ENCODE measurements at places on chromosomes 7 and 10. TPM values are rescaled to one million over a fixed set of nuclear protein-coding genes. Genes with fewer than 3 reads are reported as not detected.

DNA sequence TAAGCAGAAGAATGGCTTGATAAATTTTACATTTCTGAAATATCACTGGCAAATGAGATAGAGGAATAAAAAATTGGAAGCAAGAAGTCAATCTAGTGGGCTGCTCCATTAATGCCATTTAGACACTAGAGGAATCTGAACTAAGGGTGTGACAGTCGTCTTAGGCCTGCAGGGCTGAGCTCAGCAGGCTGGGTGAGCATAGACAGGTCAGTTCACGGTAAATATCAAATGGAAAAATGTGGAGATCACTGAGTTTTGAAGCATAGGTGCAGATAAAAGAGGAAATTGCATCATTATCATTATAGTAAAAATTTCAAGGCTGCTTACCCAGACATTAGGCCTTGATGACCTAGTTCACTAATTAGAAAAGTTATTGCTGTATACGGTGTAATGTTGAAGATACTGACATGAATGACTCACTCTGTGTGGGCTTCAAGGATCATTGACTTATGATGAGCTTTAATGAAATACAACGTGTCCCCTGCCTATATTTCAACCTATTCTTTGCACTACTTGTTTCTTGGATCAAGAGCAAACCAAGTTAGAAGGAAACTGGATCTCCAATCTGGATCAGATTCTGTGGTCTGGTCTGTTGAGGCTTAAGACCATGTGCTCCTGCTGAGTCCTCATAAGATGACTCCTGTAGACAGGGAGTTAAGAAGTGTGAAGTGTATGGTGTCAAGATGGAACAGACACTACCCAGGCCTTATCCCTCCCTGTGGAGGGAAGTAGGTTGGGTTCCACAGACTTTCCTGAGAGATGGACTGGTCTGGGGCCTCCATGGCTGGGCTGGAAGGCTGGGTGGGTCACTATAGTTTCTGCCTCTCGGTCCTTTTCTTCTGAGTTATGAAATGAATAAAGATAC is 3.6 kb downstream of the OR2F2 start:
- no peak overlapping the region for H3K4me3 ChIP-seq
- no peaks in the 10 kb centered on the region for H3K4me1 ChIP-seq
- no peaks in the 10 kb centered on the region for H3K36me3 ChIP-seq
- no peaks in the 10 kb centered on the region for H3K27me3 ChIP-seq
- no peak overlapping the region for H3K27ac ChIP-seq
- no peak for DNase-seq

DNA sequence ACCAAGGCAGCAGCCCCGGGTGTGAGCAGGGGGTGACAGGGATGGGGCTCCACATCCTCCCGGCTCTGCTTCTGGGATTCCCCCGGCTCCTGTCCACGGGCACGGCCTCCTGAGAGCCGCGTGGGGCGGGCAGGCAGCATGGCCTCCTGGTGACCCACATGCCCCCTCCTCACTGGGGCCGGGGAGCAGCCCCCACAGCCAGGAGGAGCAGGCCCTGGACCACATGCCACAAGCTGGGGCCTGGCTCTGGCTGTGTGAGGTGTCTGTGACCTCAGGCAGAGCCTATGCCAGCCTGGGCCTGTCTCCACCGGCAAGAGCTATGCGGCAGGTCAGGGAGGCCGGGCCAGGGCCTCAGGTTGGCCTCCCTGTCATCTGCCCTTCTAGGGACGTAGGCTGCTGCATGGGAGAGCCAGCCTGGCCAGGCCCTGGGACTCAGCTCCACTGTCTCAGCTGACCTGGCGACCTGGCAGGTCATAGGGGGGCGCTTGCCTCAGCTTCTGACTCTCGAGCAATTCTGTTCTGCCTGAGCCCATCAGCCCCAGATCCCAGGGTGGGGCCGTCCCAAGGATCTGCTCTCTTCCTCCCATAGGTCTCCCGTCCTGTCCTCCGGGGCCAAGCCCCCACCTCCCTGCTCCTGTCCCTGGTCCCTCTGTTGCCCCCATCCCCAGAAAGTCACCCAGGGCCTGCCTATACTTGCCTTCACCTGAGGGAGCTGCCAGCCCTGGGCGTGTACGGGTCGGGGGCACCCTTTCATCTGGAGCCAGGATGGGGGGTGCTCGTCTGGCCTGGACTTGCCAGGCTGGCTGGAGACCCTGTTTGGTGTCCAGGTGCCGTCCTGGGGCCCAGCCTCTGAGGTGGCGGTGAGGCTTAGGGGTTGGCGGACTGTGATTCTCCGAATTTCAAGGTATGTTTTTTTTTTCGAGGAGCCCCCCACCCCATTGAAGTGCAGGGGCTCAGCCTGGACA is 3.9 kb upstream of the TMEM184A start:
- no peak overlapping the region for H3K27ac ChIP-seq
- no peaks in the 10 kb centered on the region for H3K36me3 ChIP-seq
- no peaks in the 10 kb centered on the region for H3K4me1 ChIP-seq

DNA sequence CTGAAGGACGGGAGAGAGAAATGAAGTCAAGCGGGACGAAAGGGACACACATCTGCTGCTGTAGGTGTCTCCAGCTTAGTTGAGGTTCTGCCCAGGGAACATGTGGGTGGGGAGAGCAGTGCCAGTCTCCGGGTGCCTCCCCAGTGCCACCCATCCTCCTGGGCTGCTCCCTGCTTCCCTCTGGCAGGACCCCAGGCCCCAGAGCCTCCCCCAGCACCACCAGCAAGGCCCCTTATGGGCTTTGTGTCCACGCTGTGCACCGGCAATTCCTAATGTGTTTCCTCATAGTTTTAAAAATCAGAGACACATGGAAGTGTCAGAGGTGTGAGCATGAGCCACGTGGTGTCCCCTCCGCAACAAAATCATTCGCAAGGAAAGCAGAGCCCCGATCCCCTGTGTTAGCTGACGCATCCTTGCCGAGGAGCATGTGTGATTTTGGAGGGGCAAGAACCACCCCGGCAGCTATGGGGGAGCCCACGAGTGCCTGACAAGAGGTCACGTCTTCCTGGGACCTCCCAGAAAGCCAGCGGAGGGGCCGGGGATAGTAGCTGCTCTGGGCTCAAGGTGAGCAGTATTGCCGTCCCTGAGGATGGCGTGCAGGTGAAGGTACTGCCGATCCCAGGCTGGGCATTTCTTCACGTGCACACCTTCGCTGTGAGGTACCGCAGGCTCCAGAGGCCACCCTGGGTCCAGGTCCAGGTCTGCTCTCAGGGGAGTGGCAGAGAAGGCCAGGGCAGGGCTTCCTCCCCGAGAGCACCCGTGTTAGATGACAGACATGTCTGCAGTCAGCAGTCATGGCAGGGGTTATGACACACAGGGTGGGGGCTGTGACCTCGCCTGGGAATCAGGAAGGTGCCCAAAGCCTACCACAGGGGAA is 448.2 kb upstream of the FOXK1 start:
- H3K27me3 ChIP-seq, result no peaks in the 10 kb centered on the region
- H3K36me3 ChIP-seq, result no peaks in the 10 kb centered on the region
- H3K27ac ChIP-seq, result no peak overlapping the region
- H3K4me1 ChIP-seq, result no peaks in the 10 kb centered on the region
- DNase-seq, result no peak

DNA sequence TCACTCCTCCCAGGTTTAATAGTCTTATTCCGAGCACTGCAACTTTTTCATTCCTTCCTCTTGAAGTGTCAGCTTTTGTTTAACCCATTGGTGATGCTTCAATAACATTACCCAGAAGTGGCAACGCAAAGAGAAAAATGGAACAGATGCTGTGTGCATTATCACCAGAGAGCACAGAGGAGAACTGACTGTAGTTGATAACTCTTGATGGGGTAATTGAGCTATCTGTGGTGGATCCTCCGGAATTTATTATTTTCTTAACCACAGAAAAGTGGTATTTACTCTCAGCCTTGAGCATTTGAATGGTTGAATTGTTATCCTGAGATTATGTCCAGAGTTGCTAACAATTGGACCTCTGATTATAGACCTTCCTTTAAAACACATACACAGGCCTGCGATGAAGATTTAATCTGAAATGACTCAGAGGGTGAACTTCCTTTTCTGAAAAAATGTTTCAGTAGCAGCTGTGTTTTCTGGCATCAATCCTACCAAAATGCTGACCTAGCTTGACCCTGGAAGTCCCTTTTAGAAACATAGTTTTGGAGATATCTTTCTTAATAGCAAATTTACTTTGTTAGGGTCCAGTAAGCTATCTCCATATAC is 1584.4 kb upstream of the LRRTM3 start:
- DNase-seq, result no peak
- H3K27ac ChIP-seq, result no peak overlapping the region
- H3K4me1 ChIP-seq, result peaks cover 15% of the 10 kb centered on the region

STAG3 gene
- 8.1 TPM for total RNA-seq

- DNase-seq, result no peak
- H3K4me1 ChIP-seq, result no peaks in the 10 kb centered on the region
- H3K27me3 ChIP-seq, result no peaks in the 10 kb centered on the region
- H3K4me3 ChIP-seq, result no peak overlapping the region
- no peak overlapping the region for H3K27ac ChIP-seq
- H3K36me3 ChIP-seq, result peaks cover 6% of the 10 kb centered on the region
These were observed 10.0 kb downstream of the ZNF316 start for GRCh38 chr7:6647080-6647479.

UPK3BL2 gene
- total RNA-seq, result 49.4 TPM

All from Karpas-422 (cell line).